ENCODE measurements at places on chromosomes 7 and 10.

GRCh38 chr7:106317971-106318370, 33.2 kb upstream of the NAMPT start:
- no peak overlapping the region for H3K4me3 ChIP-seq
- H3K36me3 ChIP-seq, result no peaks in the 10 kb centered on the region
- H3K4me1 ChIP-seq, result peaks cover 3% of the 10 kb centered on the region
- no peak for DNase-seq
- no peak overlapping the region for H3K27ac ChIP-seq

- no peak overlapping the region for H3K27ac ChIP-seq
- H3K4me1 ChIP-seq, result peaks cover 8% of the 10 kb centered on the region
- no peaks in the 10 kb centered on the region for H3K36me3 ChIP-seq
- peaks cover 4% of the 10 kb centered on the region for H3K27me3 ChIP-seq
Observed at GRCh38 chr10:67666416-67667034, 29.5 kb downstream of the CTNNA3 start.

DNA sequence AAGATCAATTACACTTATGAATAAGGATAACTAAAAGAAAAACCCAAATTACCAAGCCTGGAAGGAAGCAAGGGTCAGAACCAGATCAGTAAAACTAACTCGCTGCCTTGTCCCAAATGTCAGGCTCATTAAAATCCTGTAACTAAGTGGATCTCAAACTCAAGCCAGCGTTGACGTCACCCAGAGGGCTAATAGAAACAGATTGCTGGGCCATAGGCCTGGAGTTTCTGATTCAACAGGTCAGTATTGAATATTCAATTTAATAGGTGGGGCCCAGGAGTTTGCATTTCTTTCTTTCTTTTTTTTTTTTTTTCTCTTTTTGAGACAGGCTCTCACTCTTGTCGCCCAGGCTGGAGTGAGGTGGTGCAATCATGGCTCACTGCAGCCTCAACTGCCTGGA, 397.0 kb downstream of the CALN1 start:
- no peak for DNase-seq
- H3K4me1 ChIP-seq, result no peaks in the 10 kb centered on the region
- no peak overlapping the region for H3K4me3 ChIP-seq
- no peak overlapping the region for H3K27ac ChIP-seq
- H3K27me3 ChIP-seq, result no peaks in the 10 kb centered on the region
- H3K36me3 ChIP-seq, result no peaks in the 10 kb centered on the region

DNA sequence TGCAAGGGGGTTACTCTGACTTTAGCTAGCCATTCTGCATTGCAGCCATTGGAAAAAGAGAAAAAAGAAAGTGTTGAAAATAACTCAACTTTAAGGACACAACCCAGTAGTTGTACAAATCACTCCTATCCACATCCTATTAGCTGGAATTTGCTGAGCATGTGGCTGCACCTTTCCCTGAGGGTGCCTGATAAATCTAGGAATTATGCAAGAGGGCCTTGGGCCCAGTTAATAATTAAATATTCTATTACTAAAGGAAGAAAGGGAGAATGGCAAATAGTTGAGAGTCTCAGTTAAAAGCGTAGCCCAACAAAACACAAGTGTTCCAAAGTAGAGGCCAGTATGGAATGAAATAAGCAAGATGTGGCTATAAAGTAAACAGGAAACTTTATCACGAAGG, 200.9 kb upstream of the CNTNAP2 start:
- no peak for DNase-seq
- H3K27me3 ChIP-seq, result no peaks in the 10 kb centered on the region
- H3K36me3 ChIP-seq, result no peaks in the 10 kb centered on the region
- H3K27ac ChIP-seq, result no peak overlapping the region
- H3K4me1 ChIP-seq, result no peaks in the 10 kb centered on the region

DNA sequence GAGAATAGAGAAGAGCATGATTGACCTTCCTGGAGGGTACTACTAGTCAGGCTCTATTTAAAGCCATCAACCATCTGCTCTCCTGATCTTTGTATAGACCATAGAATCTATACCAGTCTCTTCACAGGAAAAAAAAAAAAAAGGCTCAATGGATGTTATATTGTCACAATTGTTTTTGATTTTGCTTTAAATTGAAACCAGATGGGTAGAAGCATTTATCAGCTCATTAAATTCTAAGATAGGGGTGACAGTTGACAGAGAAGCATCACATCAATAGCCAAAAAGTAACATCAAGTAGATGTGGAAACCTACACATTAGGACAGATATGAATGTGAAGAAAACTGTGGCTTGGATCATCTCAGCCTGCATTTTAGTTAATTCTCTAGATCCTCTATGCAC, 558.9 kb upstream of the MBL2 start:
- H3K4me1 ChIP-seq, result peaks cover 2% of the 10 kb centered on the region
- no peaks in the 10 kb centered on the region for H3K36me3 ChIP-seq
- H3K4me3 ChIP-seq, result no peak overlapping the region
- no peak overlapping the region for H3K27ac ChIP-seq

- no peak overlapping the region for H3K4me3 ChIP-seq
- no peak for DNase-seq
- H3K27ac ChIP-seq, result peak overlapping the region; percentile 24
- peaks cover 26% of the 10 kb centered on the region for H3K4me1 ChIP-seq
- peaks cover 20% of the 10 kb centered on the region for H3K27me3 ChIP-seq
- H3K36me3 ChIP-seq, result peaks cover 4% of the 10 kb centered on the region
Observed at GRCh38 chr10:91007655-91008054, 86.8 kb upstream of the ANKRD1 start.

DNA sequence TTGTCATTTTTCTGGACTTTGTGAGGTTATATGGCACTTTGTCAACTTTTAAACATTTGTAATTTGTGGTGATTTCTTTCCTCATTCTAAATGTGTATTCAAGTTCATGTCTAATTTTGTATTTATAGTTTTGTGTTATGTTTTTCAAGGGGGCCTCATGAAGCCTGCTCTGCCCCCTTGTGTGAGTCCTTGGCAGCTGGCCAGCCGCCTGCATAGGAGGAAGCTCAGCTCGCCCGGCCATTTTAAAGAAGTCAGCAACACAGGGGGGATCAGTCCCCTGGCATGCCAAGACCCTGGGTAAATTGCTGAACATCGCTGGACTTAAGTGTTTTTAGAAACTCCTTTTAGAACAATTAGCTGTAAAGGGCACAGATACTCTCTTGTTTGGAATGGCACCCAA, 123.0 kb downstream of the ANLN start:
- H3K27me3 ChIP-seq, result peaks cover 5% of the 10 kb centered on the region
- H3K4me1 ChIP-seq, result peaks cover 11% of the 10 kb centered on the region
- no peak overlapping the region for H3K4me3 ChIP-seq
- H3K36me3 ChIP-seq, result no peaks in the 10 kb centered on the region

DNA sequence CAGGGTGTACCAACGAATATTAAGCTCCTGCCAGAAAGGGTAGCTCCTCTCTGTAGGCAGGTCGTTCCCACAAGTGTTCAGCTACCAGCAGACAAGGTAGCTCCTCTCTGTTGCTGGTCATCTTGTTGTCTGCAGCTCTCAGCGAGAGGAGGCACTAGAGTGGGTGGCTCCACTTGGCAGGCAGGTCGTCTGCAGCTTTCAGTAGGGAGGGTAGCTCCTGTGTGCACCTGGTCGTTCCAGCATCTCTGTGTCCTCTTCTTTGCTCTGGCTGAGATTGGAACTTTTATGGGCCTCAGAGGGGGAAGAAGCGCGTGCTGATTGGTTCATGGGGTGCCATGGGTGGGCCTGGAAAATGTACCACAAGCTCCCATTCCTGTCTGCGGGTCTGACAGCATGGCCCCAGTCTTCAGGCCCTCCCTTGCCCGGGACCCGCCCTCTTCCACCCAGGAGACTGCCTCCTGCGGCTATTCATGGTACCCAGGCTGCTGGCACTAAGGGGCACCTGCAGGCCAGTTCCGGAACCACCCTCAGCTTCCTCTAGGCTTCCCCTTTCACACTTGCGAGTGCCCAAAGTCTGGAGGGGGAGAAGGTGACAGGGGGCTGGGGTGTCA, 63.9 kb upstream of the CACNA2D1 start:
- H3K36me3 ChIP-seq, result no peaks in the 10 kb centered on the region
- no peak overlapping the region for H3K4me3 ChIP-seq
- no peaks in the 10 kb centered on the region for H3K4me1 ChIP-seq
- no peaks in the 10 kb centered on the region for H3K27me3 ChIP-seq

DNA sequence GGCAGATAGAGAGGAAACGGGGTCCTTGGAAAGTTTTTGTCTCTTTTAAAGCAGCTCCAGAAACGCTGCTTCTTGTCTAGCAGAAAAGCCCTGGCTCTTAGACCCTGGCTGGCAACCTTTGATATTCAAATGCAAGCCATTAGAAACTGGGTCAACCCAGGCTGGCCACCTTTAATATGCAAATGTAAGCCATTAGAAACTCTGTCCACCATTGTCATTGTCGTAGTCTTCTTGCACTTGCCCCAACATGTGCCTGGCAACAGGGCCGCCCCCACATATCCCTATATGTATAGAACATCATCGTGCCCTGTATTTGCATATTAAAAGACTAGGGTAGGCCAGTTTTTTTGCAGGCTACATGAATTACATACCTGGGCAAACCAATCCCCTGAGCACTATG, 621.3 kb upstream of the DPP6 start:
- DNase-seq, result no peak
- H3K27ac ChIP-seq, result no peak overlapping the region
- no peaks in the 10 kb centered on the region for H3K4me1 ChIP-seq
- H3K36me3 ChIP-seq, result no peaks in the 10 kb centered on the region

DNA sequence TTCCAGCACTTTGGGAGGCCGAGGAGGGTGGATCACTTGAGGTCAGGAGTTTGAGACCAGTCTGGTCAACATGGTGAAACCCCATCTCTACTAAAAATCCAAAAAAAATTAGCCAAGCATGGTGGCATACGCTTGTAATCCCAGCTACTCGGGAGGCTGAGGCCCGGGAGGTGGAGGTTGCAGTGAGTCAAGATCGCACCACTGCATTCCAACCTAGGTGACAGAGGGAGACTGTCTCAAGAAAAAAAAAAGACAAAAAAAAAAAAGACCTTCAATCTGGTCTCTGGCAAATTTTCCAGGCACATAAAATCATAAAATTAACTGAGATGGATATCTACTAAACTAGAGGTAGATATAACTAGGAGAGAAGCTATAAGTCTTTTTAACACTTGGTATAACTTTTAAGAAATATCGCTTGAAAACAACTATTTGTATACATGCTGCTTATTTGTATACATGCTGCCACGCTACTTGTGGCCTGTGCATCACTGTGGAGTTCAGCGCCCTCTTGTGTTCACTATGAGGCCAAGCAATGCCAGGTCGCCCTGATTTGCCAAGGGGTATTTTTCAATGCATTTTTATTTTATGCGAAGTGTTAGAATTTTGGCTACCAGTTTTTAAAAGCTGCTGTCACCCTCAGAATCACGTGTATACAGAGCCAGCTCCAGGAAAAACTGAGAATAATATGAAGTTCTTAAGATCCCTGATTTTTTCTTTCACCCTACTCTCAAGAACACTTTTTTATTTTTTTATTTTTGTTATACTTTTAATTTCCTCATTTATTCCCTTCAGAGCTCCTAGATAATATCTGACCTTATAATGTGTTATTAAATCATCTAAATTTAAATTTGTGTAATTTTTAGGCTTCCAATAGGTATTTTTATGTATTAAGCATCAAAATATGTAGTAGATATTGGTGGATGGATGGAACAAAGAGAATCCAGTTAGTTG, 26.7 kb downstream of the CYCS start:
- peak; percentile 32 for DNase-seq
- H3K4me1 ChIP-seq, result peaks cover 9% of the 10 kb centered on the region
- no peak overlapping the region for H3K4me3 ChIP-seq
- peaks cover under 1% of the 10 kb centered on the region for H3K27me3 ChIP-seq

GRCh38 chr10:3785851-3786271, 852 bp upstream of the KLF6 start:
- peak overlapping the region; percentile 94 for H3K4me3 ChIP-seq
- H3K36me3 ChIP-seq, result peaks cover 16% of the 10 kb centered on the region
- peak overlapping the region; percentile 100 for H3K27ac ChIP-seq
- H3K27me3 ChIP-seq, result peaks cover 4% of the 10 kb centered on the region

- no peak overlapping the region for H3K4me3 ChIP-seq
- no peaks in the 10 kb centered on the region for H3K27me3 ChIP-seq
- no peak for DNase-seq
- H3K4me1 ChIP-seq, result peaks cover 9% of the 10 kb centered on the region
Observed at GRCh38 chr10:43731486-43731885, 82.8 kb upstream of the ZNF32 start.

DNA sequence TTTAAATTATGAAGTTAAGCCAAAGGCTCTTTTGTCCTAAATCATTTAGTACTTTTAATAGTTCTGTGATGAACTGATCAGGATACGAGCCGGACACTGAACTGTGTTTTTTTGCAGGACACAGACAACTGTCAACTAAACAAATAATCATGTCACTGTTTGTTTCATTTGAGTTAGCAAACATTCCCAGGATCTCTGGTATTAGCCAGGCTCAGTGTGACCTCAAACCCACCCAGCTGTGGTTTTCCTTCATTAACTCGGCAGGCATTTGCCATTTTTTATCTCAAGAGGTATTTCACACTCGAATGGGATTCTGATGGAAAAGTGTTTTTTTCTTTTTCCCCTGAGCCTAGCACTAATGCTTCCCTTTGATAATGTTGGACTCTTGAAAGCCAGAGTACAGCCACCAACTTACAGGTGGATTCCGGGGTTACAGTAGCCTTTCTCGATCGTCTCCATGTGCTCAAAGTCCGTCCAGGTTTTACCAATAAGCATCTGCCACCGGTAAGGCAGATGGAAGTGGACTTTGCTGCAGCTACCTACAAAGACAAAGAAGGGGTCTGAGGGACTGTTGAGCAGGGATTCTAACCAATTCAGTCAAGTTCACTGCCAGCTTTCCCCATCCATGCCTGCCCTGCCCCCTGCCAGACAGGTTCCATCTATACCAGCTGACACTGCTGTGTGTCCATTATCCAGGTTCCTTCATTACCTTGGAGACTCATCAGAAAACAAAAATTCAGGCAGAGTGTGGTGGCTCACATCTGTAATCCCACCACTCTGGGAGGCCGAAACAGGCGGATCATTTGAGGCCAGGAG, 33.4 kb downstream of the ZC3HAV1 start:
- H3K4me3 ChIP-seq, result no peak overlapping the region
- peaks cover 50% of the 10 kb centered on the region for H3K4me1 ChIP-seq
- peaks cover 13% of the 10 kb centered on the region for H3K36me3 ChIP-seq

DNA sequence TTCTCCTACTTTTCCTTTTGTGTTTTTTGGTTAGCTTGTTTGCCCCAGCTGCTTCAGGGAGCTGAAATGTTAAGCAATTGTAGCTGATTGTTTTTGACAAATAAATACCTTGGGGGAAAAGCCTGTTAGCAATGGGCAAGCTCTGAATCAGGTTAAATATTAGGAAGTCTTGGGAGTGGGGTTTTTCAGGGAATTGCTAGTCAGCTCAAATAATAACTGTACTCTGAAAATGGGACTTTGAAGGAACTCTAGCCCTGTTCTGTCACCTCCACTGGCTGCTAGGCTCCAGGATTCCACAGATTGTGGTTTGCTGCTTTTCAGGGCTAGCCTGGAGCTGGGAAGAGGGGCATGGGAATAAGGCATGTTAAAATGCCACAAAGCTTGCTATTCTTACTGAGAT, 39.5 kb downstream of the ADK start:
- no peaks in the 10 kb centered on the region for H3K36me3 ChIP-seq
- H3K27ac ChIP-seq, result peak overlapping the region; percentile 93
- peak overlapping the region; percentile 77 for H3K4me3 ChIP-seq

- peaks cover 2% of the 10 kb centered on the region for H3K36me3 ChIP-seq
- no peak overlapping the region for H3K27ac ChIP-seq
- no peak overlapping the region for H3K4me3 ChIP-seq
Observed at GRCh38 chr10:60605476-60605875, 172.8 kb upstream of the CDK1 start.
